ENCODE measurements at places on chromosomes 3 and 15. TPM values are rescaled to one million over a fixed set of nuclear protein-coding genes. Genes with fewer than 3 reads are reported as not detected.

The SNTN gene
- not detected for total RNA-seq

The MYZAP gene
- 1.7 TPM for total RNA-seq

The SLC6A1 gene
- total RNA-seq, result not detected

The ACKR2 gene
- total RNA-seq, result 2.9 TPM

The COL8A1 gene
- 241 TPM for total RNA-seq

The TMCO5A gene
- total RNA-seq, result not detected

The EOMES gene
- total RNA-seq, result not detected

The SLC22A13 gene
- not detected for total RNA-seq

The NR1I2 gene
- total RNA-seq, result 0.20 TPM

The THAP10 gene
- 1.0 TPM for total RNA-seq

The HTR3E gene
- total RNA-seq, result not detected

The ATP13A4 gene
- not detected for total RNA-seq

The HYKK gene
- total RNA-seq, result 1.9 TPM

The SLC9C1 gene
- total RNA-seq, result 1.7 TPM

The MCTP2 gene
- total RNA-seq, result 14.8 TPM

The CPEB1 gene
- 0.35 TPM for total RNA-seq

The KNG1 gene
- not detected for total RNA-seq

The RASGRP1 gene
- total RNA-seq, result 12.1 TPM

The CISH gene
- total RNA-seq, result 1.9 TPM

The CCDC39 gene
- 0.10 TPM for total RNA-seq

The P2RY14 gene
- total RNA-seq, result not detected

The CADM2 gene
- under 0.01 TPM for total RNA-seq

The CFAP44 gene
- 16.4 TPM for total RNA-seq

The MASP1 gene
- total RNA-seq, result 0.52 TPM

The BFSP2 gene
- total RNA-seq, result not detected

The RTP1 gene
- total RNA-seq, result not detected

The CLDN16 gene
- total RNA-seq, result 30.2 TPM

The ECE2 gene
- not detected for total RNA-seq

The STRIT1 gene
- not detected for total RNA-seq

The FEZF2 gene
- not detected for total RNA-seq

The GABRG3 gene
- total RNA-seq, result not detected

The C3orf18 gene
- 7.3 TPM for total RNA-seq

The FBXL2 gene
- 22.6 TPM for total RNA-seq

The P3H2 gene
- total RNA-seq, result 240 TPM

The ZMYND10 gene
- total RNA-seq, result 4.7 TPM

The COL6A5 gene
- under 0.01 TPM for total RNA-seq

The SLC7A14 gene
- total RNA-seq, result 0.55 TPM

The NXPE3 gene
- total RNA-seq, result 32.0 TPM

The AGTR1 gene
- total RNA-seq, result not detected

The WDR49 gene
- total RNA-seq, result 0.50 TPM

The KIF15 gene
- total RNA-seq, result 1.6 TPM

The ARF4 gene
- total RNA-seq, result 291 TPM

The ARNT2 gene
- total RNA-seq, result 2.8 TPM

The MYO1E gene
- 444 TPM for total RNA-seq

The PCCB gene
- 86.1 TPM for total RNA-seq

The GPR149 gene
- not detected for total RNA-seq

Measured in renal cortical epithelial cell (primary cell).